ENCODE measurements at places on chromosomes 12 and 14.

- no peak for DNase-seq
Observed at GRCh38 chr14:97380539-97380941, 583.4 kb downstream of the VRK1 start.

DNA sequence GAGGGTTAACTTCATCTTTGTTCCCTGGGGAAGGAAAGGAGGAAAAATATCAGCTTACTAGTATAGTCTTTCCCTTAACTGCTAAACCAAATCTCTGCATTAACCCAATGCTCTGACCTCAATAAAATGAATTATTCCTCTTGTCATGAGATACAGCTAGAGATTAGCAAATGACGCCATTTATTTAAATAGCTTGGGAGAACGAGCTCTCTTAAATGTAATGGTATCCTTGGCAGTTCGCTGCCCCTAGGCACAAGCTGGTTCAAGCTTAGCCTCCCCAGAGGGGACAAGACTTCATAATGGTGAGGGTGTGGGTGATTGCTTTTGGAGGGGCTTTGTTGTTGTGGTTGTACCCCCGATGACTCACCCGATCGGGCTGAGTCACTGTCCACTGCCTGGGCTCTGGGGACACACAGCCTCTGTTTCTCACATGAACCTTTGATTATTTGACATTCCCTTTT lies 19.6 kb downstream of the FNTB start:
- no peak for DNase-seq

DNA sequence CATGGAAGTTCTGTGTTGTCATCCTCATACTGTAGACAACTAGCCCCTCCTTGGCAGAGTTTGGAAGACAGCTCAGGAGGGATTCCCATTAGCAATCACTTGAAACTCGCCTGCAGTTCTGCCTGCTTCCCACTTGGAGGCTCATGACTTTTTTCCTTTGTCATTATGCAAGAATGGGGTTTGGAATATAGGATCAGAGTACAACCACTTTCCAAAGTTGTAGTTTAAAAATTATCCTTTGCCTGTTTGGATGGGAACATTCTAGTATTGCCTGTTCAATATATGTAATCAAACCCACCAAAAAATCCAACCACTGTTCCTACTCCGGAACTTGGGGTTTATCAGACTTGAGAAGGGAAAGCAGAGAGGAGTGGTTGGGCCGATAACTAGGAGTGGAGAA lies 2.1 kb upstream of the GPD1 start:
- no peak for DNase-seq

DNA sequence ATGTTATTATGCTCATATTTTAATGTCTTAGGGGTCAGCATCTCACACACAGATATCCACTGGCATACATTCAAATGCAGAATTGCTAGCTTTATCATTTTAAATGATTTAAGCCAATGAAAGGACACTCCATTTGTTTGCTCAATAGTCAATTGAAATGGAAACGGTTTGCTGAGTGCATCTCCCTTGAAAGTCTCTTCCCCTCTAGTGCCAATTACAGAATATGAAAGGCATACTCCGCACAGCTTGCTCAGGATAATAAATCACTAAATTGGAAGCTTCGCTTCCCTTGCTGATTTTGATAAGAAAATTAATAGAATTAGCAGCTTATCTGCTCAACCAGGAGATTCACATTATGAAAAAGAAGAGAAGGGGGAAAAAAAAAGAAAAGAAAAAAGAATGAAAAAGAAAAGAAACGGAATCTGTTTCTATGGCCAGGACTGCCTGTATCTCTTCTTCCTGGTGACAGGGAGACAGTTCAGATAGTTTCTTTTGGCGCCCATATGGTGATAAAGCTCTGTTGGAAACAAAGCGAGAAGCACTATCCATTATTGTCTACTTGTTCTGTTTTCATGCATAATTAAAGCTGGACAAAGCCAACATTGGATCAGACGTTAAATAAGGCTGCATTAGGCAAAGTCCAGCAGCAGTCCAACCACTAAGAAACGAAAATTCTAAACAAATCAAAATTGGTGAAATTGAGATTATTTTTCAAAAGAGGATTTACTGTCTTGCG lies 225.0 kb downstream of the GXYLT1 start:
- DNase-seq = no peak

DNA sequence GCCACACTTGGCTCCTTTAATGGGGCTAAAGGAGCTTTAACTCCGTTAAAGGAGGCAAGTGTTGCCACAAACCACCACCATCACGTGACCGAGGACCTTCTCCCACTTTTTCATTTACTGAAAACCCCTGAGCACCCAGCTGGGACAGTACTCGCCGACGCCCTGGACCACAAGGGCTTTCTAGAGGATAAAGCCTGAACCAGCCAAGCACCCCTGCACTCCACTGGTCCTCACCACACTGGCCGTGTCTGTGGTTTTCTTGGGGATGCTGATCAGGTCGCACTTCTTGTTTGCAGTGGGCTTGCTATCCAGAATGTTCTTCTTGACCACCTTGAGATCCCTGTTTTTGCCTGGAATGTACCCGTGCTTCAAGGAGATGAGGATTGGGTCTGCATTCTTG lies 14.7 kb upstream of the SELPLG start:
- no peak for DNase-seq
